Stimulated activated CD4-positive, alpha-beta T cell treated with anti-CD3 and anti-CD28 coated beads, Interleukin-15, amount 100 ng/mL, for 48 hours (primary cell): ENCODE measurements at places on chromosomes 6 and 20.
A peak's percentile ranks its signal among the peaks of the same experiment; 100 is the strongest.

DNA sequence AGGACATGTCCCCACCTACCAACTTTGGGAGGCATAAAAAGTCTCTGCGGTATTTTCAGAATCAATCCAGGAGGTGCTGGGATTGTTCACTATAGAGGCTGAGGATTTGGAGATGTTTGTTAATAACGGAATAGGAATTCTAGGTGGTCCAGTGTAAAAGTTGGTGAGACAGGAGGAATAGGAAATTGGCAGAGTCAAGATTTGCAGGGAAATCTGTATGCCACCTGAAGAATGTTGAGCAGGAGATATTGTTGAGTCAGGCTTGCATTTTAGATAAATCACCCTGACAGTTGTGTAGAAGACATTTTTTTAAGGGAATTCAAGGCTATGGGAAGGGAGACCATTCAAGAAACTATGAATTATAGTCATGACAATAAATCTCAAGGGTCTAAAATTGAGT is 124.8 kb downstream of the COL12A1 start:
- DNase-seq = no peak

- no peak for DNase-seq
Measured at GRCh38 chr6:91961236-91961635, 1374.4 kb upstream of the MAP3K7 start.

DNA sequence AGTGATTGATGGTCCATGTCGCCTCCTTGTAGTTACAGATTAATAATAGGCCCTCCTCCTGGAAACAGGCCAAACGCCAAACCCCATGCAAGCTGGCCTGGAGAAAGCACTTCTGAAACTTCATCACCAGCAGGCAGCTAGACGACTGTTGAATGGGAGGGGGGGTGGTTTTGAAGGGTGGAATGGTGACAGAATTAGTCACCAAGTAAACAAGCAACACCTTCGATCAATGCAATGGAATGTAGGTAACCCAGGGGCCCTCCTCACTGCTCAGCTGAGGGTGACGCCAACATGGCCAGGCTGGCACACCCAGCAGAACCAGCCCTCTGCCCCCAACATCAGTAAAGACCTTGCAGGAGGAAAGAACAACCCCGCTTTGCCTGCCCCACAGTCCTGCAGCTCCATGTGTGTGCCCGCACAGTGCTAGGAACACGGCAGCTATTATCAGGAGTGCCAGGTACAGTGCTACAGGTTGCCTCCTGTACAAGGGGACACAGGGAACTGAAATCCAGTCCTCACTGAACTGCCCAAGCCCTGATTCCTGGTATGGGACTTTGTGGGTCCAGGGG is 2.7 kb downstream of the BCAS1 start:
- DNase-seq = no peak

DNA sequence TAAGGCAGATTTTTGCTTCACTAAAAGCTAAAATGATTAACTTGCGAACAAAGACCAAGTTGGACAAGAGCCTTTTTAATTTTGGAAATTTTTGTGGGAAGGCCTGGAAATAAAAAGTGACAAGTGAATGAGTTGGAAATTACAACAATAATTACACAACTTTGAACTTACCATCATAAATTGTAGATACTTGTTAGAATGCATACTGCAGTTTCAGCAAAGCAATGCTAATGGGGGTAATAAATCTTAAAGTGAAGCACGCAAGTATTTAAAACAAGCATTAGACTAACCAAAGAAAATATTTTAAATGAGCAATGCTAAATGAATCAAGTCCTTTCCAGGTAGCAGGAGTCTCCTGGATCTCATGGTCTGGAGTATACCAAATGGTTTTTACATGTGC is 83.2 kb upstream of the EYA4 start:
- DNase-seq = no peak

DNA sequence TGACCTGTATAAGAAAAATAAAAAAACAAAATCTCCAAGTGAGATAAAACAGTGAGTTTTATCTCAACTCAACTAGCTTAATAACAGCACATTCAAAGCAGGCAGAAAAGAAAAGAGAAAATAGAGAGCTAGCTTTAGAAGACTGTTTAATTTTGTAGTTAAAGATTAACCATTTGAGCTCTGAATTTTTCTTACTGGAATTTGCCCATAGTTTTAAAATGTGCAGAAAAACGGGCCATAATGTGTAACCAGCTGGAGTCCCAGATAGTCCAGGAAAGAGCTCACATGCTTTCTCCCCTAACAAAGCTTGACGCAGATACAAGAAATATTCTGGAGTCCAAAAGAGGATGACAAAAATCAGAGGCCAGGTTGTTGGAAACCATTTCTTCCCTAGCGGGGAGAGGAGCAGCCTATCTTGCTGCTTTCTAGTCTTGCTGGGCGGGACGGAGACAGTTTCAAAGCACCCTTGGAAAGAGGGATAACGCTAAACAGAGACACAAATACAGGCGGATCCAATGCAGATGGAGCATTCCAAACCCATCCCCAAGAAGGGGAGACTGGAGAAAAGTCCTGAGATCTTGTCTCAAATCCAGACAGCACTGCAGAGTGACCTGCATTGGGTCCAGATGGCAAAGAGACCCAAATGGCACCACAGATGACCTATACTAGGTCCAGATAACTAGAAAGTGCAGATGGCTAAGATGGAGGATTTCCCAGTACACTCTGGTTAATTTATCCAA is 16.1 kb downstream of the TTK start:
- DNase-seq = no peak

DNA sequence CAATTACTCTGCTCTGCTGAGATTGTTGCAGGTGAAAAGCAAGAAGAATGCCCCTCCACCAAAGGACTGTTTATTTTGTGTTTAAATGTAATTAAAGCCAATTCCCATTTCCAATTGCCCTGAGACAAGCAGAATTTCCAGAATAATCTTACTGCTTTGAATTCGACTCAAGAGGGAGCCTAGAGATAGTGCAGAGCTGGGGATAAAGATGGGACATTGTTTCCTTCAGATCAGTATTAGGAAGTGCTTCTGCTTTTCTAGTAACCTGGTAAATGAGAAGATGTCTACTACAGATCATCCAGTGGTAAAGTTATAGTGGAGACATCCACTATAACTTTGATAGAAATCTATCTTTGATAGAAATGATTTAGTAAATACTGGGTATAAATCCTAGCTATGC is 326.9 kb downstream of the UBE3D start:
- no peak for DNase-seq

DNA sequence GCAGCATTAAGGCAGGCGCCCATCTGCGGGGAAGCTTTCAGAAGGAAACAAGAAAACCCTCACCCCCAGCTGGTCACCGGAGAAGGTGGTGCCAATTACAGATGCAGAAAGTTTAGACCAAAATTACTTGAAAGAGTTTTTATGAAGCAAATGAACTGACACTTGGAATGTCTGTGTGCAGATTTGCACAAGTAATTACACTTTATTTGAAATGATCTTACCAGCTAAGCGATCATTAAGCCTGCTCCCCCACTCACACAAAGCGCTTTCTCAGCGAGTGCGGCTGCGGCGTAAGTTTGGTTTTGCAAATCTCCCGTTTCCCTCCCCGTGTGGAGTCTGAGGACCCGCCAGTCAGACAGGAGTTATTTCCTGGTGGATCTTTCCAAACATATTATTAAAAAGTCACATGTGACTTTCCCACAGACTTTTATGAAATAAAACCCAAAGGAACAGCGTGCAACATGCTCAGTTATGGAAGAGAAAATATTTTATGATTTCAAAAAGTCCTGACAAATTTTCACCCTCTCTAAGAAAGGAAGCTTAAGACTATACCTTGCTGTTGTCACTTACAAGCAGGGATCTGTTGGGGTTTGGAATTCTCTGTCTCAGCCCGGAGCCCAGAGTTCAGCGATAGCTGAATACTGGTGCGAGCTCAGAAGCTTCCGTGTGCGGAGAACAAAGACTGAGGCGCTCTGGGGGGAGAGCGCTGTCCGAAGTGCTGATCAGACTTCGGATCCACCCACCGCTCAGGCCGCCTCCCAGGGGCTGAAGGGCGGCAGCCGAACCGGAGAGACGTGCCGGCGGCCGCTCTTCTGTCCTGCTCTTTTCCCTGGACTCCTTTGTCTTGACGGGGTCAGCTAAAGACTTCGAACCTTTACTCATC is 2.7 kb upstream of the MYT1 start:
- DNase-seq = peak; percentile 2

DNA sequence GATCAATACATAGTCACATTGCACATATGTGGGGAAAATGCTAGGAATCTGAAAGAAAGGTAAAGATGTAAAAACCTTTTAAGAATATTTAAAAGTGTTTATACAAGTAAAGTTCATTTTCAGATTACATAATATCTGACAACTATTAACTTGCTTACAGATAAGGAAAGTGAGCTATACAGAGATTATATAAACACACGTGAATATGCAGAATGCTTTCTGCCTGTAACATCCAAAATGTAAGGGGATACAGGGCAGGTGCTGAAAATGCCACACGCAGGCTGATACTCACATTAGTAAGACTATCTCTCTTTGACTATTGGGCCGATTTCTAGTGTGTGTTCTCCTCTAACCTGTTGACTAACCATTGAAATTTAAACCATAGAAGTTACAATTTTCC is 17.9 kb upstream of the MAP7 start:
- DNase-seq = no peak

GRCh38 chr20:34522969-34523871 is 7.0 kb downstream of the DYNLRB1 start:
- peak; percentile 32 for DNase-seq

DNA sequence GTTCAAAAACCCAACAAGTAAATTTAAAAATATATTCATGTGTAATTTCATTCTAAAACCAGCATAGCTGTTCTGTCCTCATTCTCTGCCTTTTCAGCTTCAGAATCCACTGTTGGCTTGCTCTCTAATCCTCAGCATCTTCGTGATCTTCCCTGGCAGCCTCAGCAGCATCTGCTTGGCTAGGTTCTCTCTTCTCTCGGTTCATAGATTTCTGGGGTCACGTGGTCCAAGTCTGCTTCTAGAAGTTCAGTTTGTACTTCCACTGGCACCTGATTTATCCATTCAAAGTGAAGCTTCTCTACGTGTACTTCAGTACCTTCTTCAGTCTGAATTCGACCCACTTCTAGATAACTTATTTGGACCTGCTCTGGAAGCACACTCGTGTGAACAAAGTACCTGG is 245.7 kb downstream of the EPM2A start:
- no peak for DNase-seq

GRCh38 chr6:101931766-101932165 is 538.3 kb downstream of the GRIK2 start:
- DNase-seq = no peak

- no peak for DNase-seq
Measured at GRCh38 chr6:157640746-157641451, 182.1 kb upstream of the SNX9 start.

DNA sequence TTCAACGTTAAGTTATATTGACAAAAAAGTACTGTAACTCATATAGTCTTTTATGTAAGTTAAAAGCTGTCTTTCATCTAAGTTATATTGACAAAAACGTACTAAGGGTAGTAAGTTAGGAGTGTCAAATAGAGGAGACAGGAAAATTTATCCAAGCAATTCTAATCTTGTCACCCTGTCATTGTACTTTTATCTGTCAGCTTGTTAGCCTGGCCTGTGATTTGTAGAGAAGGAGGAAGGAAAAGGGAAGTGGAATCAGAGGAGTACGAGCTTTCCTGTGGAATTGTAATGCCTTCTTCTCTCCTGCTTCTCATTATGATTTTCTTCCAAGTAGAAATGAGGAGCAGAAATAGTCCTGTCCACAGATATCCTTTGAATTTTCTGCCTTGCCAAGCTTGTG is 18.8 kb downstream of the KCTD20 start:
- no peak for DNase-seq

DNA sequence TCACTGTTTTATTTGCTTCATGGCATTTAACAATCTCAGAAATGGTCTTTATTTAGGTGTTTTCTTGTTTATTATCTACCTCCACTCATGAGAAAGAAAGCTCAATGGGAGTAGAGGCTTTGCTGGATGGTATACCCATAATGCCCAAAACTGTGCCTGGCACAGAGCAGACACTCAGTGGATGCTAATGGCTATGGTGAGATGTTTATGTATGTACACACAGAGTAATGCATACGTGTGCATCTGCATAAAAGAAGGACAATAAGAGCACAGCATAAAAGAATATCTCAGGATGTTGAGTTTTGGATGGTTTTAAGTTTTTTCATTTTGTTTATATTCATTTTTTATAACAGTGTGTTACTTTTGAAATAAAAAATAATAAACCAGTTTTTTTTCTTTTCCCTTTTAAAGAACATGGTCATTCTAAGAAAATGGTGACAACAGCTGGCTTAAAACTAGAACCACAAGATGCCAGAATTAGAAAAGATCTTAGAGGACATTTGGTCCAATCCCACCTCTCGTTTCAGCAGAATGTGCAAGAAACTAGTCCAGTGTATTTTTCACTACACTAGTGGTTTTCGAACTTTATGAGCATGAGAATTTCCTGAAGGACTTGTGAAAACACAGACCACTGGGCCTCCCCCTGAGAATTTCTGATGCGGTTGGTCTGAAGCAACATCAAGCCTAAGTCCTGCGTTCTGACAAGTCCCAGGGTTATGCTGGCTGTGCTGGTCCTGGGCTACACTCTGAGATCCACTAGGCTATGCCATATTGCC is 131.9 kb downstream of the FYN start:
- no peak for DNase-seq

DNA sequence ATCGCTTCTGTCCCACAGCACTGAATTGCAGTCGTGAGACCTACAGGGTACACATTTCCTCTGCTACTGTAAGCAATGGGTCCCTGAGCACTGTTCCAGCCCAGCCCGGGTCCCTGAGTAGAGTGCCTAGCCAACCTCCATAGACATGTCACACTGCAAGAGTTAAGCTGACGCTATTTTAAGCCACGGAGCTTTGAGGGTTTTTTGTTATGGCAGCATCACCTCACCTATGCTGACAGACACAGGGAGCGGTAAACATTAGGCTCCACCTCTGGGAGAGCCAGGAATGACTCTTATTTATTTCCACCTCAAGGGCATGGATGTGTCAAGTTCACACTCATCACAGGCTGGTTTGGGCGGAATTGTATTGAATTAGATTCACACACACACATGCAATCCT is 45.1 kb downstream of the GRM4 start:
- no peak for DNase-seq

DNA sequence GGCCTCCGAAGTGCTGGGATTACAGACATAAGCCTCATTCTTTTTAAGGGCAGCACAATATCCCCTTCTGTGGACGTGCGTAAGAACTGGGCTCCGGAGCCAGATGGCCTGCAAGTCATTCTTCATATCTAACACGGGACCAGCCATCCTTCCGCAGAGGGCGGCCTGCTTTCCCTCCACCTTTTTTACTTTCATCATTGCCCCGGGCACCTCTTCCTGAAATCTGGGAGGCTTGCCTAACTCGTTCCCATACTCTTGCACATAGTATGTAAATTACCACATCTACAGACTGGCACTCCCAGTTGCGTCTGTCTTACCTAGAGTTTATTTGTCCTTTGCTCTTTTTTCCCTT is 29.9 kb upstream of the SLC23A2 start:
- no peak for DNase-seq

GRCh38 chr20:32252189-32252588 is 25.3 kb upstream of the KIF3B start:
- peak; percentile 80 for DNase-seq

- no peak for DNase-seq
Measured at GRCh38 chr6:101150226-101150625, 243.3 kb upstream of the GRIK2 start.
